ENCODE measurements at places on chromosomes 2 and 18.

GRCh38 chr2:8779795-8780671 is 57.4 kb downstream of the KIDINS220 start:
- DNase-seq, result no peak

GRCh38 chr18:48997985-48998831 is 47.4 kb upstream of the SMAD7 start:
- DNase-seq, result no peak

GRCh38 chr18:58180738-58181353 is 136.8 kb downstream of the NEDD4L start:
- DNase-seq, result peak; percentile 66

GRCh38 chr2:19216238-19216637 is 142.2 kb downstream of the OSR1 start:
- no peak for DNase-seq

- DNase-seq, result no peak
Measured at GRCh38 chr2:237058423-237058822, 27.3 kb upstream of the COPS8 start.

GRCh38 chr2:107811411-107811810 is 15.3 kb upstream of the RGPD4 start:
- DNase-seq, result no peak

GRCh38 chr2:203327582-203327900 is 653 bp upstream of the ABI2 start:
- DNase-seq, result no peak

GRCh38 chr2:192194265-192194865 is 368 bp downstream of the TMEFF2 start:
- no peak for DNase-seq

DNA sequence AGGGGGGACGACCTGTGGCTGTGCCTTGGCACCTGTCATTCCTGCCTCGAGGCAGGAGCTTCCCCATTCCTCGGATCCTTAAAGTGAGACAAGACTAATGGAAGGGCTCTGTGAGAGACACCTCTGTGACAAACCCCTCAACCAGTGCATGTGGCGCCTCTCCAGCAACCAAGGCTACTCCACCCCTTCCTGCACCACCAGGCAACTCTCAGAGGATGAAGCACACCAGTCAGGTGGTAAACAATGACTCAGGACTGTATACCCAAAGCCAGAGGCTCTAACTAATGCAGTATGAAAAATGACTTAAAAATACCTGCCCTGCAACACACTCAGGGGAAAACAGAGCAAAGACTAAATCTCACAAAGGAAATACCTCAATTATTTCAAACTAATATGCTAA is 136.9 kb downstream of the UXS1 start:
- DNase-seq, result peak; percentile 58
